Motor neuron (in vitro differentiated cells): ENCODE measurements at places on chromosomes 3 and 15.

- no peak for ATAC-seq
Observed at GRCh38 chr15:35393398-35393797, 152.6 kb downstream of the DPH6 start.

- no peak for ATAC-seq
Observed at GRCh38 chr3:130659911-130660310, 86.7 kb downstream of the PIK3R4 start.

DNA sequence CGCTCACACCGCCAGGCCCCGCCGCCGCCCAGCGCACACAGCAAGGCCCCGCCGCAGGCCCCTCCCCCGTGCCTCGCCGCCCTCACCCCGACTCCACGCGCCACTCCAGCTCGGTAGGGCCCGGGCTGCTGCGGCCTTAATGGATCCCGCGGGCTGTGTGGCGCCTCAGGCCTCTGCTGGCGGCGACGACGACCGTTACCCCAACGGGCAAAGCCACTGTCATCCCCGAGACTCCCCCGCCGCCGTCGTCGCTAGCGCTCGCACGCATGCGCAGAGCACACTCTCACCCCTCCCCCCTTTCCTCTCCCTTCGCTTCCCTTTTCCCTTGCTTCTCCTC lies at the start of gene MSL2:
MSL2 (minus strand) TSS at position 272 of the 337 bp plus-strand sequence. CDS start 1,222 bp downstream, outside the sequence.
- no peak for ATAC-seq

DNA sequence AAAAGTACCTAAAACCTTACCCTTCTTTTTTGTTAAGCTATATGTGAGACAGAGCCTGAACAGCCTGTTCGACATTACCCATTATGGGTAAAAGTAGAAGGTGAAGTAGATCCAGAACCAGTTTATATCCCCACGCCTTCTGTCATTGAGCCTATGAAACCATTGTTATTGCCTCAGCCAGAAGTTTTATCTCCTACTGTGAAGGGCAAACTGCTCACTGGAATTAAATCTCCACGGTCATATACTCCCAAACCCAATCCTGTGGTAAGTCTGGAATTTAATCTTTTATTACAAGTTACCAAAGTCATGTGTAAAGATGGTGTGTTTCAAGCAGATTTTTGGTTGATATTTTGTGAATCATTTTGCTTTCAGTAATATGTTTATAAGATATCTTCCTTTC lies 47.1 kb upstream of the MAPKBP1 start:
- ATAC-seq, result no peak

- ATAC-seq, result no peak
Observed at GRCh38 chr3:141939759-141940158, 63.3 kb downstream of the ATP1B3 start.

- no peak for ATAC-seq
Observed at GRCh38 chr3:97882975-97883598, 61.3 kb downstream of the CRYBG3 start.

DNA sequence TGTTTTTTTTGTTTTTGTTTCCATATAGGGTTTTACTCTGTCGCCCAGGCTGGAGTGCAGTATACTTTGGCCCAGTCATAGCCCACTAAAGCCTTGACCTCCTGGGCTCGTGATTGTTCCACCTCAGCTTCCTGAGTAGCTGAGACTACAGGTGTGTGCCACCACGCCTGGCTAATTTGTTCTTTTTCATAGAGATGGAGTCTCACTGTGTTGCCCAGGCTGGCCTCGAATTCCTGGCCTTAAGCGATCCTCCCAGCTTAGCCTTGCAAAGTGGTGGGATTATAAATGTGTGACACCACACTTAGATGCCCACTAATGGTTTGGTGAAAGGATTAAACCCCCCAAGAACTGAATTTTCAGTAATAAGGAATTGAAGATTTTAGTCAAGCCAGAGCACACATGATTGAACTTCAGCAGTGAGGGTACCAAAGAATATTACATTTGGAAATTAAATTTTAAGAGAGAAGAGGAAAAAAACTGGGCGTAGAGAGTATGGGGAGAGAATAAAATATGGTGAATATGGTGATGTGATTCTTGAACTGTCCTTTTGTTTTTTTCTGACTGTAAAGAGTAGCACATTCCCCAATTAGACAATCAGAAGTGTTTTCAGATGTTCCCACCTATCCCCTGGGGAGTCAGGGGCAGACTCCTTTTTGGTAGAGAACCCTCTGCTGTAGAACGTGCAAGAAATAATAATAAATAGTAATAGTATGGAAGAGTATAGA lies 208.1 kb downstream of the PTPRG start:
- ATAC-seq, result peak; percentile 69

- ATAC-seq, result no peak
Observed at GRCh38 chr3:113658107-113658506, 38.3 kb downstream of the USF3 start.

GRCh38 chr3:12278566-12278965 lies 10.3 kb upstream of the PPARG start:
- ATAC-seq, result no peak

- no peak for ATAC-seq
Observed at GRCh38 chr3:130973406-130973805, 53.2 kb downstream of the ASTE1 start.

DNA sequence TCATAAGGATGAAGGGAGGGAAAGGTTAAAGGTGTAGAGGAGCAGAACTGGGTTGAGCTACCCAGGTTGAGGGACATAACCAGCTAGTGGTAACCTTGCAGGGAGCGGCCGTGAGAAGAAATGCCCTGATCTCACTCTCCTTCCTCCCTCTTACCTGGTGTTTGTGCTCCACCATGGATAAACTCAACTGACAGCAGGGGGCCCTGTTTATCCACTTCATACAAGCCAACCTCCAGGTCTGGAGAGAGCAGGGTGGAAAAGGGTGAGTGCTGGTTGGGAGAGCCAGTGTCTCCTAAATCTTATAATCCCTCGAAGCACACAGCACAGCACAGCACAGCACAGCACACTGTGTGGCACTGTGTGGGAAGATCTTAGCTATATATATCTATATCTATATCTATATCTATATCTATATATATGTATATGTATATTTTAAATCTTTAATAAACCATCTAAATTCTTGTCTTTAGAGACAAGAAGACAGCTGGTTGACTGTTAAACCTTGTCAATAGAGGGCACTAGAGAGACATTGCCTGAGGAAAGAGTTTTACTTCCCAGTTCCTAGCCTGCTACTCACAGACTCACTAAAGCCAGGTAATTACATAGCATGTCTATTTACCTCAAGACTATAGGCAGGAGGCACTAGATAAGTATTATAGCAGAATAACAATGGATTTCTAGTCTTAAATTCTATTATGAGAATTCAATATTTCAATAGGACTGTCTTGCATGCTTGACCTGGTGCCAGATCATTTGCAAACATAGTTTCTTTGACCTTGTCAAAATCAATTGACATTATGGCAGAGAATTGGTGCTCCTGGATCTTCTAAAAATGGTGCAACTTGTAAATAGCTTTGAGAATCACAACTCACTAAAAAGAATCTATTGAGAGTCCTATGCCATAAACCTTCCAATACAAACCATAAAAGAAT lies 21.7 kb upstream of the FMN1 start:
- ATAC-seq, result peak; percentile 37

- no peak for ATAC-seq
Observed at GRCh38 chr3:190883973-190884832, 21.7 kb upstream of the GMNC start.

GRCh38 chr3:45574067-45574494 lies 20.5 kb upstream of the LIMD1 start:
- no peak for ATAC-seq

- ATAC-seq, result no peak
Observed at GRCh38 chr3:157551961-157552360, 48.7 kb upstream of the VEPH1 start.

GRCh38 chr3:52144034-52144795 lies 10.0 kb downstream of the POC1A start:
- peak; percentile 99 for ATAC-seq

- ATAC-seq, result no peak
Observed at GRCh38 chr3:169179321-169179720, 484.2 kb downstream of the MECOM start.

GRCh38 chr3:180062771-180063170 lies 26.0 kb upstream of the PEX5L start:
- no peak for ATAC-seq

DNA sequence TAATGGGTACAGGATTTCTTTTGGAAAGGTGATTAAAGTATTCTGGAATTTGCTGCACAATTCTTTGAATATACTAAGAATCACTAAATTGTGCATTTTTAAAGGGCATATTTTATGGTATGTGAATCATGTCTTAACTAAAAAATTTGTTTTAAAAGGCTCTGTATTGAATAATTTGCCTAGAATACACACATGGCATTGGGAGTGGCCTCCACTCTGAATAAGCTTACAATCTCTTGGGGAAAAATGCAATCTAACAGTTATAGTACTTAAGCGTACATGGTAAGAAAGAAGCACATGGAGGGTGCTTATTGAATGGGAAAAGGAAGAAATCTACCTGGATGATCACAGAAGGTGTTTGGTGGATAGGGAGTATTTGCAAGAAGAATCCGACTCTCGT lies 385.1 kb downstream of the LPP start:
- ATAC-seq, result peak; percentile 92

GRCh38 chr3:114727373-114727772 lies 419.7 kb downstream of the ZBTB20 start:
- no peak for ATAC-seq

DNA sequence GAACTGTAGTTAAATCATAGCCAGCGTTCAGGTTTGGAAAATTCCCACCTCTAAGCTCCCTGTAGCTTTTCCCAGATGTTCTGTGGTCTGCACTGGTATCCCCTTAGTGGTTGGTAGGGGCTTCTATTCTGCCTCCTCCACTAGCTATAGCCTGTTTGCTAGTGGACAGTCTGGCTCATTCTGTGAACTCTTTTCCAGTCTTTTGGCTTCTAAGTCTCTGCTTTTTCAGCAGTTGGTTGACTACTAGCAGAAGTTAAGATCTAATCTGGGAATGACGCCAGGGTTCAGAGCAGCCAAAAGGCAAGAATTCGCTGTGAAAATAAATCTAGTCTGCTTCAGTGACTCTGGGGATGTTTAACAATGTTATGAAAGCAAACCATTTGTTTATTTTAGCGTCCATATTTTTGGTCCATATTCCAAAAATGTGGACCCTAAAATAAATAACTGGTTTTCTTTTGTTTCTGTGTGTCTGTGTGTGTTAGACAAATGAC lies 73.7 kb upstream of the WDR72 start:
- ATAC-seq, result no peak

DNA sequence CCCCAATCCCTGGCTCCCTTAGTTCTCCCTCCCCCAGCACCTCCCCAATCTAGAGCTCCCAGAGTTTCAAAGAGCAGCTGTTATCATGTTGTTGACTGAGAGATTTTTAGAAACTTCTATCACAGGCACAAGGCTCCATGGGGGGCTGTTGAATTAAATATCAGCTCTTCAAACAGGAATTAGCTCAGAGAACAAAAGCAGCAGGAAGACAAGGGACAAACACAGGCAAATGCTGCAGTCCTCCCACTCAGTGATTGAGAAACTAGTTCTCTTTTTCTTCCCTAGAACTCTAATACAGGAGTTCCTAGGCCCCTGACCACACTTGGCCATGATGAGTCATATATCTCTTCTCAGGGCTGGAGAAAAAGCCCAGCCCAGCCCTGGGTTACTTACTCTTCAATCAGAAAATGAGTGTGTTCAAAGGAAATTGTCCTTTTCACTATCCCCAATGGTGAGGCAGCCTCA lies 262.1 kb downstream of the IGSF11 start:
- ATAC-seq, result no peak

DNA sequence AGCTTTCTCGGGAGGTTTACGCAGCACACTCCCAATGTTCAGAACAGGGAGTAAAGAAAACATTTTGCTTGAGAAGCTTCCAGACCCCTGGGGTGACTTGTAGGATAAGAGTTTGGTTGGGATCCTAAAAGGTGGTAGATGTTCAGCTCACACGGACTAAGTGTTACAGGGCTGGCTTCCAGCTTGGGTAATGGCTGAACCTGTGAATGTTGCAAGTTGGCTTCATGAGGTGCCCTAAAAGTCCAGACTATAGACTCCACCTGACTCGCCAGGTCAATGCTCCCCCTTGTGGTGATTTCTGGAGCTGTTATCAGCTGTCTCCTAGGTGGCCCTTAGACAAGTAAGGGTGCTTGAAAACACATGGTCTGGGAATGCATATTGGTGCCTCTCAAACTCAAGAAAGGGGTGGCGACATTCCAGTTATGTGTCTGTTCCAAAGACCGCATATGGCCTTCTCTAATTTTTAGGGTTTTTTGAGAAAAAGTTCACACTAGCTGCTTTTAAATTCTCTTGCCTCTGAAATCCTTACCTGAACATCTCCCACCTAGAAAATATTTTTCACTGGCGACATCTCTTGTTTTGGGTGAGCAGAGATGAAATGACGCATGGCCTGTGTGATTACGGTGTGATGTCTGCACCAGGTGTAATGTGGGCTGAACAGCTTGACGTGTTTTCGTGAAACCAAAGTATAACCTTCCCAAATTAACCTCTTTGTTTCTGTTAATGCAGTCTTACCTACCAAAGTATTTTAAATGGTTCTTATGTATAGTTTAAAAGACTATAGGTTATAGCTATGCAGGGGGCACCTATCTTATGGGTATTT lies 175.7 kb upstream of the KBTBD8 start:
- ATAC-seq, result peak; percentile 93

DNA sequence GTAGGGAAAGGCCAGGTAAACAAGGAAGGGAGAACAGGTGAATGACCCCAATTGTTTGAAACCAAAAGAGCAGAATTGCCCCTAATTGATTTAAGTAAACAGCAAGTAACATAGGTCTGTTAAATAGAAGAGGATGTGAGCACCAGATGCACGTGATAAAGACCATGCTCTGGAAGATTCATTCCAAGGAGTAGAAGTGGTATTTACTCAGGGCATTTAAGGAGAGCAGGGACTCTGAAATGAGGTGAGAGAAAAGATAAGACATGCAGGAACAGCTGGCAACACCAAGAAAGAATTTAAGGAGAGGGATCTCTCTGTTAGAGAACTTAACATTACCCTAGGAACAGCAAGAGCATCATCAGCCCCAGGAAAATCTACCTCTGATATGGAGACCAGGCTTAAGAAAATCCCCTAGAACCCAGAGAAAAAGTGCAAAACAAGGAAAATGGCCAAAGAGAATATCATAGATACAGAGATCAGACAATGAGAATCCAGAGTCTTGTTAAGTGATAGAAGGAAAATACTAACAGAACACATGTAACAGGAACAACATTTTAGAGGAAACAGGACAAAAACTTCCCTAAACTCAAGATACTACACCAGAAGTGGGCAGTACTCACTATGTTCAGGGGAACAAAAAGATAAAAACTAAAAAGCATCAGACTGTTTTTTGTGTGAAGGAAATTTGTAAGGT lies 6.4 kb downstream of the NUDT16 start:
- ATAC-seq, result no peak

DNA sequence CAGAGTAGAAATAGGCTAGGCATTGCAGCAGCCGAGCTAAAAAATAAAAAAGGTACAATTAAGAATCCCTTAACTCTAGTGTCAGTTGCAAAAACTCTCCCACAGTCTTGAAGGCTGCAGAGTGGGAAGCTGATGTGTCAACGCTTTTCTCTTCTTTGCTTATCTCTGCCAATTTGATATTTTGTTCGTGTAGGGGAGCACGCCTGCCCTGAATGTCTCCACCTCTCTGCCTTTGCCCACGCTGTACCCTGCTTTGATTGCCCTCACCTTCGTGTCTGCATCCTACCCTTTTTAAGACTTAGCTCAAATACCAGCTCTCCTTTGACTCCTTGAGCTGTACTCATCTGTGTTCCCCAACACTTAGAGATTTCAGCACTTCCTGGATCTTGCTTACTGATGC lies 155.4 kb upstream of the CADPS start:
- ATAC-seq, result no peak

GRCh38 chr3:184357248-184358123 lies 3.9 kb downstream of the CLCN2 start:
- no peak for ATAC-seq
